ENCODE measurements at places on chromosomes 5 and 9. TPM values are rescaled to one million over a fixed set of nuclear protein-coding genes. Genes with fewer than 3 reads are reported as not detected.

TAF11L5 gene
- not detected for total RNA-seq

SPATA31A7 gene
- not detected for total RNA-seq

JMY gene
- 3.6 TPM for total RNA-seq

SPINK4 gene
- not detected for total RNA-seq

ANXA1 gene
- total RNA-seq: 1,032 TPM

IGFBPL1 gene
- 2.3 TPM for total RNA-seq

PIP5K1B gene
- total RNA-seq: not detected

CDH12 gene
- total RNA-seq: not detected

STING1 gene
- 0.66 TPM for total RNA-seq

NELFB gene
- 60.5 TPM for total RNA-seq

TAF11L10 gene
- not detected for total RNA-seq

PCDHA2 gene
- total RNA-seq: 0.06 TPM

PKN3 gene
- 16.3 TPM for total RNA-seq

FGD3 gene
- total RNA-seq: 0.93 TPM

C5orf52 gene
- not detected for total RNA-seq

POU5F2 gene
- total RNA-seq: not detected

NME5 gene
- not detected for total RNA-seq

PTPDC1 gene
- total RNA-seq: 4.3 TPM

PCDHA10 gene
- 0.01 TPM for total RNA-seq

Data from A549 treated with Hydrocortisone at 1 μM for 4 hours (cell line).